AG09319 (cell line): ENCODE measurements at places on chromosomes 5 and 9.

- no peak for DNase-seq
Observed at GRCh38 chr5:93580927-93581445, at the start of gene NR2F1-AS1. NR2F1-AS1 (minus strand) TSS chr5:93581219.

GRCh38 chr5:2068531-2068930 lies 185.8 kb upstream of the IRX4 start:
- no peak for DNase-seq

GRCh38 chr5:92662741-92663140 lies 918.3 kb downstream of the NR2F1-AS1 start:
- DNase-seq: no peak

- DNase-seq: no peak
Observed at GRCh38 chr5:157372472-157372822, 87.6 kb upstream of the NIPAL4 start.

DNA sequence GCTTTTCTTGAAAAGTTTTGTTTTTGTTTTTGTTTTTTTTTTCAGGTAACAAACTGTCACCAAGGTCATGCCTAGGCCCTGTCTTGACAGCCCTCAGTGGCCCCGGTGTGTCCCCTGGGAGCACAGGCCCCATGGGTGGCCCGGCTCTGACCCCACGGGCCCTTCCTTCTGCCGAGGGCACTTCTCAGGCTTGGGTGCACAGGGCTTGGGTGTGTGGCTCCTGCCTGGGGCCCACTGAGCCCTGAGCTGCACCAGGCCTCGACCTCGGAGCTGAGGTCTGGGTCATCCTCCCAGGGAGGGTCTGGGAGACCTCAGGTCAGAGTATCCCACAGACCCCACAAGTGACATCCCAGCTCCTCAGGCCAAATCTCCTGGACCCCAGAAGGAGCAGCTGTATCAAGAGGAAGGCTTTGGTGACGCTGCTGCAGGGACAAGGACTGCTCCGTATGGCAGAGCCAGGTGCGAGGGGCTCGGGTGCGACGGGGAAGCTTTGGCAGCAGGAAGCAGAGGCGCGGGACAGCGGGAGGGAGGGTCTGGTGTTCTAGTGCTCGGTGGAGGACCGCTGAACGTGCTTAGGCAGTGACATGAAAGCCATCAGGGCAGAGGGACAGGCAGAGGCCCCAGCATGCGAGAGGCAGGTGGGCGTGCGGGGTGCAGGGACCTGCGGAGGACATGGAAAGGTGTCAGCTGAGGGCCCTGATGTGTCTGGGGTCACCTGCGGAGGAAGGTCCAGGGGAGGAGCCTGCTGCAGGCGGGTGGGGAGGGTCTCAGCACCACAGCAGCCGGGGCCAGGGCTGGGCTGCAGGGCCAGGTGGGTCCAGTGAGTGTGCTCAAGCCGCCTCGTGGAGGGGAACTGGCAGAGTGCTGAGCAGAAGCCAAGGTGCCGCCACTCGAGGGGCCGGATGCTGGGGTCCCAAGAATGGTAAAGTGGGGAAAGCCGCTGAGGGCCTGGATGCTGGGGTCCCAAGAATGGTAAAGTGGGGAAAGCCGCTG lies 18.4 kb upstream of the SLC9A3 start:
- no peak for DNase-seq

DNA sequence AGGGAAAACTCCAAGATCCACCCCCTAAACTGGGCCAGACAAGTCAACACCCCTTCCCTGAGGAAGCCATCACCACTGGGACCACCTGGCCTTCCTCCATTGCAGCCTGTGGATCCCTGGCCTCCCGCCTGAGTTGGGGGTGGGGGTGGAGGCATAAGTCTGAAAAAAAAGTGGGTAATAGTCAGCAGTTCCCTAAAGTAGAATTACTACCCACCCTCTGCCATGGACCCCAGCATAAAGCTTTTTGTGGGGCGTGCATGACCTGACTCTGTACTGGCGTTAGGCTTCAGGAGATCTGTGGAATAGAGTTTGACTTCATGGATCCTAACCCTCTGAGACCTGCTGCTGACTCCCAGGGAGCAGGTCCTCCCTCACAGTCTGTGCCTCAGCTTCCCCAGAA lies 2.0 kb upstream of the CXXC5 start:
- DNase-seq: no peak

DNA sequence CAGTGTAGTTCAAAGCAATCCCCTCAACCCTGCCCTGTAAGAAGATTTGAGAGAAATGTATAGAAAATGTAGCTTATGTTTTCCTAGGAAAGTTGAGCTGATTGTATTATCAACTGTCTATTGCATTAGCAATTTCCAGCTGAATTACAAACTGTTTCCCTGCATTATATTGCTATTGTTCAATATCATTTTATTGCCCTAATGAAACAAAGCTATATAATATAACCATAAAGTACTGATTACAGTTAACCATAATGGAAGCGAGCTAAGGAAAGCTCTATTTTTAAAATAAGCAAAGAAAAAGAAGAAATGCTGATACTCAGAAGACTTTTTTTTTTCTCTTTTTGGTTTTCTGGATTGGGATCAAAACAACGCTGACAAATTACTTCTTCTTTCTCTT lies 228.3 kb downstream of the EFNA5 start:
- no peak for DNase-seq

DNA sequence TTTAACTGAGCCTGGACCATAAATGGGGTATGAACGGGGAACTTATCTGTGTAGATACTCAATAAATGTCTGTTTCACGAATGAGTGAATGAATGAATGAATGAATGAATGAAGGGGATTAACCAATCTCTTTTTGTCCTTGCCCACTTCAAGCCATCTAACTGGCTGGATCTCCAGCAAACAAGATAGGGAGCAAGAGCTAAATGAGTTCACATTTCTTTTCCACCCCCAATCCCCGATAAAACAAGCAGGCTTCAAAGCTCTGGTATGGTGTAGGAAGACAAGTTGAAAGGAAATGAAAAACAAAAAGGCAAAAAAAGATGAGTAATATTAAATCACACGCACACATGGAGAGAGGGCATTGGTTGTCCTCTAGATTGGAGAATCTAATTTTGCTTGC lies 84.0 kb downstream of the CMYA5 start:
- DNase-seq: no peak

DNA sequence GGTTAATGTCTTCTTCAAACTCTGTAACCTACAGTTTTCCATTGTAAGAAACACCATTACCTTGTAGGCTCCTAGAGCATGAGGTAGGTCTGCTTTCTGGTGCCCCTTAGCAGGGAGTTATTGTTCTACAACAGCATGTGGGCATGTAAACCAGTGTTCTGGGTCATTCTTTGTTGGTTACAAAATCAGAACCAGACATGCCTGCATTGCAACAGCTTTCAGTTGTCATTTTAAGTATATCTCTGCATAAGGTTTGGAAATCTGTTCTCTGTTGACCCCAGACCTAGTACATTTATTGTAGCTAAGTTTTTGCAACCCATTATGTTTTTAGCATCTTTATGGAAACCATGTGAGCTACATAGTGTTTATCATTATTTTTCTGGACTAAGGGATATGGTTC lies 10.9 kb downstream of the RGMB start:
- DNase-seq: no peak

- DNase-seq: no peak
Observed at GRCh38 chr5:51375084-51375483, 8.2 kb upstream of the ISL1 start.

- DNase-seq: no peak
Observed at GRCh38 chr5:134245101-134245604, 19.3 kb upstream of the PPP2CA start.

- no peak for DNase-seq
Observed at GRCh38 chr9:124079176-124079925, 67.8 kb downstream of the LHX2 start.

- no peak for DNase-seq
Observed at GRCh38 chr9:1083325-1083913, 33.3 kb downstream of the DMRT2 start.

- no peak for DNase-seq
Observed at GRCh38 chr9:125861405-125862058, 114.4 kb downstream of the PBX3 start.

GRCh38 chr5:173371400-173371799 lies 43.2 kb upstream of the STC2 start:
- DNase-seq: no peak

GRCh38 chr5:67156976-67157583 lies 39.5 kb downstream of the CD180 start:
- no peak for DNase-seq

- DNase-seq: no peak
Observed at GRCh38 chr5:125411071-125411743, 664.8 kb upstream of the ZNF608 start.

- DNase-seq: no peak
Observed at GRCh38 chr9:33022755-33023154, 2.3 kb upstream of the DNAJA1 start.

- DNase-seq: no peak
Observed at GRCh38 chr5:35698047-35698808, 80.6 kb downstream of the SPEF2 start.

DNA sequence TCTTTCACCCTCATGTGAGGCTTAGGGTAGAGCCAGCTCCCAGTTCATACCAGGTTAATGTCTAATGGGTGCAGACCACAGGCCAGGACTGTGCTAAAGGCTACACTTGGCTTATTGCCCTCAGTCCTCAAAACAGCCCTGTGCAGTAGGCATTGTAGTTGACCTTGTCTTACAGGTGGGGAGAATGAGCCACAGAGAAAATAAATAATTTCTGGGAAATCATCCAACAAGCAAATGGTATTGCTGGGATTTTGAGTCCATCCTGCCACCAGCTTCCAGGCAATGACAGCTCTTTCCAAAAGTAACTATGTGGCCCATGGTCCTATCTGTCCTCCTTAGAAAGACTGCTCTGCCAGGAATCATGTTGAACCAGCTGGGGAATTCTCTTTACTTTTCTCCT lies 450.0 kb downstream of the GADD45G start:
- DNase-seq: no peak

- DNase-seq: no peak
Observed at GRCh38 chr5:139137697-139138096, 60.5 kb downstream of the SIL1 start.

DNA sequence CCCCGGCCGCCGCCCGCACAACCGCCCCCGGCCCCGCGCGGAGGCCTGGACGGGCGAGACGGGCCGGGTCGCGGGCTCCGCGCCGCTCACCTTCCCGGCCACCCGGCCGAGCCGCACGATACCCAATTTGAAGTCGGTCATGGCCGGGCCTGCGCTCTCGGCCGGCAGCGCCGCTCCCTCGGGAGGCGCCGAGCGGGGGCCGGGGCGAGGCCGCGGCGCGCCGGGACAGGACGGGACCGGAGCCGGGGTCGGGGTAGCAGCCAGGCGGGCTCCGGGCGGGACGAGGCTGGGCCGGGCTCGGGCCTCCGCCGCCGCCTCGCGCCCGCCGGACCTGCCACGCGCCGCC lies 216 bp downstream of the ZMYND19 start:
- DNase-seq: no peak

DNA sequence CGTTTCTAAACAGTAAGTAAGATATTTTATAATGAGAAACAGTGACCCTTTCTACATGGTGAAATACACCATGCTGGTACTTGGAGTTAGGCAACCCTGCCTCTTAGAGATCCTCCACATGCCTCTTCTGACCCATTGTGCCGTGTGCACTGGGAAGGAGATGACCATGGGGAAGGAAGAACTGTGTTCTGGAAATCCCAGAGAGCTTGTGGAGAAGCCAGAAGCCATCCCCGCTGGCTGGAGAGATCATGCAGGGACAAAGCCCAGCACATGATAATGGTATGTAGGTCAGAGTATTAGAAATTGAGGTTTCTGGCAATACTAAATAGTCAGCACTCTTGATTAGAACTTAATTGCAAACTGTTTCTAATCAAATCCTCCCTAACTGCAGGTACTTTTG lies 307.3 kb downstream of the FBXL7 start:
- DNase-seq: no peak

DNA sequence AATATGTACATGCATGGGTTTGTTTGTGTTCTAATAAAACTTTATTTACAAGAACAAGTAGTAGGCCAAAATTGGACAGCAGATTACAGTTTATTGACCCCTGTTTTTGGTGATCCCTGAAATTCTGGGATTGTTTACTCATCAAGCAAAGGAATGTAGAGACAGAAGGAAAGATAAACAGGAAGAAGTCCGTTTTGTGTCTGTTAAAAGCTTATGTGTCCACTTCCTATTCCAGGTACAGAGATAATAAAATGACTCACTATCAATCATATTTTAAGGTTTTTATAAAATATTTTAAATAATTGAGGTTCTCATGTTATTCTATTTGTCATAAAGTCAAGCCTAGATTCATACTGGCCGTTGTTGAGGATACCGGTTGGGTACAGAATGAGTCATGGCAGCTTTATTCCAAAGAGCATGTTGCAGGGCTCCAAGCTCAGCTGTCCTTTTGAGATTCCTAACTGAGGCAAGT lies 214.9 kb upstream of the DAB2 start:
- DNase-seq: no peak

DNA sequence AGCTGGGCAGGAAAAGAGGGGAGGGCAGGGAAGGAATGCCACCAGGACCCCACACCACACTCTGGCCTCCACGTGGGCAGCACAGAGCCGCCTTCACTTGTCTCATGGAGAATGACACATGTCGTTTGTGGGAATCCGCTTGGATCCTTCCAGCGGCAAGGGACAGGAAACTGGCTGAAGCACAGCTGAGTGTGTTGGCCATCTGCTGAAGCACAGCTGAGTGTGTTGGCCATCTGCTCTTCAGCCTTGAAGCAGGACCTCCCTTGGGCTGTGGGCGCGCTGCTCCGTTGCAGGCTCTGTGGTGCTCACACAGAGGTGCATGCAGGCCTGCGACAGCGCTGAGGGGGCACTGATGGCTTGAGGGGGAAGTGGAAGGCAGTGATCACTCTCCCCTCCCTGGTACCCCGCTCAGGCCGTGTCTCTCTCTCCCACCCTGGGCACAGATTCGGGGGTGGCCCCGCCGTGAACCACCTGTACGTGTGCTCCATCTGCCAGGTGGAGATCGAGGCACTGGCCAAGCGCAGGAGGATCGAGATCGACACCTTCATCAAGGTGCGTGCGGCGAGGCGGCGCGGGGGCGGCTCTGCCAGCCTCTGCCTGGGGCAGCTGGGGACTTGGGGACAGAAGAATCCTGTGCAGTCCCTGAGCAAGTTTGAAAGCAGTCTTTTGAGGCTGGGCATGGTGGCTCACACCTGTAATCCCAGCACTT lies 40.6 kb downstream of the USP20 start:
- DNase-seq: no peak

- DNase-seq: no peak
Observed at GRCh38 chr5:137730336-137730735, 5.6 kb downstream of the KLHL3 start.

DNA sequence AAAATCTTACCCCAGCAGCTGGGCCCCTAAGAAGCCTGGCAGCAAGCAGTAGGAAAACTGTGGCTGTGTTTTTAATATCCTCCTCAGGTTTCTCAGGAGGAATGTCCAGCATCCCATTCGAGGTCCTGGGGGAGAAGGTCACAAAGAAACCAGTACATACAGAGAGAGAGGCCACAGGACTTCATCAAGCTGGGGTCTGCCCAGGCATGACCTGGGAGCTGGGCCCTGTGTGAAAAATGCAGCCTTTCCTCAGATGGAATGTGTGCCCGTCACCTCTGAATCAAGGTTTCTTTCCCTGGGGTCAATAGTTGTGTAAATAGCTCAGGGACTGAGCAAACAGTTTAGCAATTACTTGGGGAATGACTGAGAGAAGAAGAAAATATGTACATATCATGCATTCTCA lies 33.9 kb upstream of the RAD23B start:
- DNase-seq: no peak

GRCh38 chr5:78574131-78574673 lies 74.4 kb downstream of the LHFPL2 start:
- DNase-seq: no peak

- no peak for DNase-seq
Observed at GRCh38 chr5:169534311-169534880, 49.2 kb upstream of the SPDL1 start.

GRCh38 chr9:125852386-125852785 lies 105.2 kb downstream of the PBX3 start:
- DNase-seq: no peak
